ENCODE measurements at places on chromosomes 12 and 14. TPM values are rescaled to one million over a fixed set of nuclear protein-coding genes. Genes with fewer than 3 reads are reported as not detected.

GRCh38 chr14:51533872-51534553, 117.7 kb upstream of the FRMD6 start:
- H3K4me3 ChIP-seq: no peak overlapping the region
- no peaks in the 10 kb centered on the region for H3K27me3 ChIP-seq
- no peaks in the 10 kb centered on the region for H3K36me3 ChIP-seq
- no peak for DNase-seq
- H3K27ac ChIP-seq: peak overlapping the region; percentile 56

The SYNDIG1L gene
- not detected for total RNA-seq

The HOXC11 gene
- not detected for total RNA-seq

The FAM90A1 gene
- total RNA-seq: not detected

GRCh38 chr12:10636124-10636523, 22.7 kb upstream of the MAGOHB start:
- no peak for DNase-seq
- no peaks in the 10 kb centered on the region for H3K4me1 ChIP-seq
- no peaks in the 10 kb centered on the region for H3K36me3 ChIP-seq
- H3K4me3 ChIP-seq: no peak overlapping the region

DNA sequence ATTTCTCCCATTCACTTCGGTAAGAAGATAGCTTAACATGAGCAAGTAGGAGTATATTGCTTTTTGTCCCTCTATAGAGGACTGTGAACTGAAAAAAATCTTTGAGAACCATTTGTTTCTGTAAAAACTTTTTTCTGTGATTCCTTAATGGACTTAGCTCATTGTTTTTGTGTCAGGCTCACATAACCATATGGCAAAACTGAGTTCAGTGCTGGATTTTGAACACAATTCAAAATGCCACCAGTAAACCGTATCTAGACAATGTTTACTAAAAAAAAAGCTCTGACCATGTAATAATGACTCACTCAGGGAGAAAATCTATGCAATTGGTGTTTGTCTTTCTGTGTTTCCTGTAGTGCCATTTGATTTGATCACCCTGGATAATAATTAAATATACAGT, 5.2 kb downstream of the TRHDE start:
- no peaks in the 10 kb centered on the region for H3K36me3 ChIP-seq
- H3K27me3 ChIP-seq: no peaks in the 10 kb centered on the region

GRCh38 chr12:6494258-6494743, 399 bp downstream of the NCAPD2 start:
- no peaks in the 10 kb centered on the region for H3K36me3 ChIP-seq
- peak overlapping the region; percentile 1 for H3K4me3 ChIP-seq
- no peaks in the 10 kb centered on the region for H3K27me3 ChIP-seq
- peaks cover 23% of the 10 kb centered on the region for H3K4me1 ChIP-seq

DNA sequence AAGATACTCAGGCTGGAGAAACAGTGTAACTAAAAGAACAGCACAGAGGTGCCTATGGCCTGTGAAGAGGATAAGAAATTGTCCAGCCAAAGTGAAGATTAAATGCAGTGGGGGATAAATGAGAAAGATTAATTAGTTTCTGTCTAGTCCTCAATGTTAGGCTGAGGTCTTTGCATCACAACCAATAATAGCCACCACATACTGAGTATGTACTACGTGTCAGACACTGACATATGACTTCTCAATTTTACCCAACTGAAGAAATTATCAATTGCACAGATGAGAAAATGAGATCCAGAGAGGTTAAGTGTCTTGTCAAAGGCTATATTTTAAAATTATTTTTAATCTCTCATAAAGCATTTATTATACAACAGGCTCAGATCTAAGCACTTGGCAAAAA, 285.9 kb downstream of the PDZRN4 start:
- H3K36me3 ChIP-seq: no peaks in the 10 kb centered on the region
- H3K4me3 ChIP-seq: no peak overlapping the region
- DNase-seq: no peak
- H3K27me3 ChIP-seq: no peaks in the 10 kb centered on the region

- no peak overlapping the region for H3K4me3 ChIP-seq
- H3K27me3 ChIP-seq: no peaks in the 10 kb centered on the region
- H3K27ac ChIP-seq: no peak overlapping the region
- DNase-seq: no peak
- H3K4me1 ChIP-seq: no peaks in the 10 kb centered on the region
These were observed 59.6 kb upstream of the GALNT9 start for GRCh38 chr12:132389026-132389425.

- H3K4me3 ChIP-seq: no peak overlapping the region
- H3K27me3 ChIP-seq: no peaks in the 10 kb centered on the region
- DNase-seq: no peak
- H3K4me1 ChIP-seq: peaks cover 6% of the 10 kb centered on the region
These were observed 64.1 kb downstream of the NELL2 start for GRCh38 chr12:44812062-44812461.

GRCh38 chr14:55122440-55122986, 6.5 kb upstream of the LGALS3 start:
- H3K27ac ChIP-seq: peak overlapping the region; percentile 68
- H3K4me1 ChIP-seq: peaks cover 22% of the 10 kb centered on the region
- DNase-seq: peak; percentile 86
- H3K4me3 ChIP-seq: no peak overlapping the region
- no peaks in the 10 kb centered on the region for H3K36me3 ChIP-seq

The TMPRSS12 gene
- total RNA-seq: not detected

DNA sequence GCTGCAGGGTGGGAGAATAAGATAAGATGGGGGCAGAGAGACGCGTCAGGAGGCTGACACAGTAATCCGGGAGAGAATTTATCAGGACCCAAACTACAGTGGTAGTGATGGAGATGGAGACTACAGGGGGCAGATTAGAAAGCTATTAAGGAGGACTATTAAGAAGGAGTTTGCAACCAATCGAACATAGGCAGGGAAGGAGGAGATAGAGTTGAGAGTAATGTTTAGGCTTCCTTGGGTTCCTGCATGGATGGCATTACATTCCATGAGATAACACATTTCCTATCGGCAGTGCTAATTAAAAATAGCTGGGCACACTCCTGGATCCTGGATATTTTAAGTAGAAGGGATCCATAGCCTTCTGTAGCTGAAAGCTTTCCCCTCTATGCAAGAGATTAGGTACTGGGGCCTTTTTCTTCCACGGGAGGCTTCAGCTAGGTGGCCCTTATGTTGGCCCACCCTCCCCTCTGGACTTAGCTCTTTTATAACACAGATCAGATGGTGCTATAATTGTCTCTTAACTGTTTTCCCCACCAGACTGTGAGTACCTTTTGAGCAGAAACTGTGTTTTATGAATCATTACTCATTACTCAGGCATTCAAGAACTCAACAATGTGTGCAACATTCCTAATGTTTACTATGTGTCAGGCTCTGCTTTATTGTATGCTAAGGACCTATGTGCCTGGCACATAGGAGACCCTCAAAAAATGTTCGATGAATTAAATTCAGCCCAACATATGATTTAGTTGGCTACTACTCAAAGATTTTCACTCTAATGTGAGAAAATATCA, 113.0 kb downstream of the RMST start:
- H3K27ac ChIP-seq: no peak overlapping the region
- H3K27me3 ChIP-seq: no peaks in the 10 kb centered on the region
- no peak overlapping the region for H3K4me3 ChIP-seq
- peaks cover 13% of the 10 kb centered on the region for H3K4me1 ChIP-seq
- H3K36me3 ChIP-seq: no peaks in the 10 kb centered on the region
- no peak for DNase-seq

DNA sequence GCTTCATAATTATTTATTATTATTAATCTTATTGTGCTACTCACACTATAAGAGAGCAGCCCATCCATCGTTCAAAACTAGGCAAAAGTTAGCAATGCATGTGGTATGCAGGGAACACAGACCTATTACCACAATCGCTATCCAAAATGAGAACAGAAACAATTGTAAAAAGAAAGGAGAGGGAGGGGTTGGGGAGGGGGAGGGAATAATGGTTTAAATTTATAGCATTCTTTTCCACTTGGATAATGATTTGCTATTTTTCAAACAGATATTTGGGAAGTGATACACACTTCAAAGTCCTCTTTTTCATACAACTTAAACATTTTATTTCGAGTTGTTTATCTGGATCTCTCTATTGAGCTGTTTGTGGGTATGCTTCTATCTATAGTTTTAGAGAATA, 248.6 kb upstream of the SOX5 start:
- H3K27ac ChIP-seq: no peak overlapping the region
- no peaks in the 10 kb centered on the region for H3K4me1 ChIP-seq
- DNase-seq: no peak

DNA sequence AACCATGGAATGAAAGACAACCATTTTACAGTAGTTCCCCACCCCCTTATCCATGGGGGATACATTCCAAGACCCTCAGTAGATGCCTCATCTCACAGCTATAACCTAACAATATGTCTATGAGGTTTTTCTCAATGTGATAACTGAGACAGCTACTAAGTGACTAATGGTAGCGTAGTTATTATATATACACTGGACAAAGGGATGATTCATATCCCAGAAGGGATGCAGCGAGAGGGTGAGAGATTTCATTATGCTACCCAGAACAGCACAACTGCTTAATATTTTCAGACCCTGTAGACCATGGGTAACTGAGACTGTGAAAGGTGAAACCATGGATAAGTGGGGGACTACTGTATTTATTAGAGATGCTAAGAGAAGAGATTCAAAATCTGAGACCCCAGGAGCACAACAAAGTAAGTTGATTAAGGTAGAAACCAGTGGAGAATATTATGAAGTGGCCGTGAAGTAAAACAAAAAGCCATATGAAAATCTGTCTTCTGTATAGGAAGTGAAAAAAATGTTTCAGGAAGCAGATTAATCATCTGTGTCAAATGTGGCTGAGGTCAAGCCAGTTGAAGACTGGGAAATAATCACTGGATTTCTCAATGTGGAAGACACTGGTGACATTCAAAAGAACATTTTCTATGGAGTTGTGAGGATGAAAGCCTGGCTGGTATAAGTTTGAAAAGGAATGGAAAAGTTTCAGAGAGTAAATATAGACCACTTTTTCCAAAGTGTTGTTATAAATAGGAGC, 77.2 kb downstream of the RPL10L start:
- H3K4me1 ChIP-seq: no peaks in the 10 kb centered on the region
- no peak overlapping the region for H3K4me3 ChIP-seq
- no peak overlapping the region for H3K27ac ChIP-seq
- no peaks in the 10 kb centered on the region for H3K27me3 ChIP-seq
- no peak for DNase-seq

- DNase-seq: no peak
- no peaks in the 10 kb centered on the region for H3K4me1 ChIP-seq
- H3K4me3 ChIP-seq: no peak overlapping the region
- no peaks in the 10 kb centered on the region for H3K27me3 ChIP-seq
These were observed 19.4 kb downstream of the GPR19 start for GRCh38 chr12:12676605-12677004.

- DNase-seq: no peak
- no peaks in the 10 kb centered on the region for H3K36me3 ChIP-seq
- no peaks in the 10 kb centered on the region for H3K27me3 ChIP-seq
- no peaks in the 10 kb centered on the region for H3K4me1 ChIP-seq
- H3K4me3 ChIP-seq: no peak overlapping the region
These were observed 180.8 kb downstream of the EPS8 start for GRCh38 chr12:15608406-15608805.

The TAMALIN gene
- total RNA-seq: 7.0 TPM

The MSI1 gene
- 1.3 TPM for total RNA-seq

DNA sequence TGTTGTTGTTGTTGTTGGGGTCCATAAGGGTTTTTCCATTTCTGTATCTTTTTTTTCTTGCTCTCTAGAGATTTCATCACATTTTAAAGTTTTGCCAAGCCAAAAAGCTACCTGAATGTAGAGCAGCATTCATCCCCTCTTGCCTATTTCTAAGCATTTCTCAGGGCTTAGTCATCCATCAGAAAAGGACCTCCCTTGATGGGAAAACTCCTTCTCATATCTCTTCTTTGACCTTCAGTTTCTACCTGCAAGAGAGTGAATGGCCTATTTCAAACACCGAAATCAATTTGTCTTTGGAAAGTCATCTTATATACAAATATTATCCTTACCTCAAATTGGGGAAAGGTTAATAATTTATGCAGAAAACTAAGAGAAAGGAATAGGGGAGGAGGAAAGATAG, 4.5 kb downstream of the MYBPC1 start:
- DNase-seq: no peak
- no peak overlapping the region for H3K4me3 ChIP-seq
- peak overlapping the region; percentile 75 for H3K27ac ChIP-seq

The EML1 gene
- 23.6 TPM for total RNA-seq

GRCh38 chr12:98417266-98417665, 98.1 kb upstream of the TMPO start:
- no peak overlapping the region for H3K27ac ChIP-seq
- peaks cover 6% of the 10 kb centered on the region for H3K4me1 ChIP-seq
- H3K4me3 ChIP-seq: no peak overlapping the region
- no peaks in the 10 kb centered on the region for H3K27me3 ChIP-seq
- DNase-seq: no peak

The IPO4 gene
- total RNA-seq: 30.4 TPM

The SERPINA10 gene
- total RNA-seq: 3.0 TPM

GRCh38 chr14:92675421-92675820, 73.0 kb downstream of the LGMN start:
- DNase-seq: no peak
- no peaks in the 10 kb centered on the region for H3K4me1 ChIP-seq
- H3K4me3 ChIP-seq: no peak overlapping the region

DNA sequence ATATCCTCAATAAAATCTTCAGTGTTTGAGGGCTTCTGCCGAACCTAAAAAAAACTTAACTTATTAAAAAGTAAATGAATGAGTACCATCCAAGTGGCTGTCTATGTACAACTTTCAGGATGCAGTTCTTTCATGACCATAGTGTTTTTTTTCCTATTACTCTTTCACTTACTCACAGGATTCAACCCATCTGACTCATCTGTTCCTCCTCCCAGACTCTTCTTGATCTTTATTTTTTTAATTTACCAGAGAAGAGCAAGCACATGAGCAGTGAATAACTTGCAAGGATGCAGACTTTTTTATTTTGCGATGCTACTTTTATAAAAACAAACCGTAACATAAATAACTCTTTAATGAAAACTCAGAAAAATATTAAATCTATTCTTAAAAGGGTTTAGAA, 24.5 kb downstream of the RECQL start:
- H3K4me1 ChIP-seq: peaks cover 14% of the 10 kb centered on the region
- DNase-seq: no peak
- H3K27me3 ChIP-seq: no peaks in the 10 kb centered on the region
- no peak overlapping the region for H3K4me3 ChIP-seq
- no peaks in the 10 kb centered on the region for H3K36me3 ChIP-seq

The ALG10B gene
- total RNA-seq: 6.2 TPM

DNA sequence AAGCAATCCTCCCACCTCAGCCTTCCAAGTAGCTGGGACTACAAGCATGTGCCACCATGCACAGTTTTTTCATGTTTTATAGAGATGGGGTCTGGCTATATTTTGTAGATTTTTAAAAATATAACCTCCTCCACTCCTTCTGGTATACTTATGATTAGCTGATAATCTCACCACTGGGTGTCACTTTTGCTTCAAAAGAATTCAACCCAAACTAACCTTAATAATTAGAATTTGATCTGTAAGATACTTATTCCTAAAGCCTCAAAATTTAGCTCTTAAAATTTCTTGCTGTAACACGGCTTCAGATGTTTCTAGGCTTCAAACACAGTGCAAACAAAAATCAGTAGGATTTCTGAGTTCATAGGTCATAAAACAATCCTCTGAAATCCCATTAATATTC, 130.3 kb downstream of the CEP83 start:
- no peaks in the 10 kb centered on the region for H3K27me3 ChIP-seq
- H3K4me3 ChIP-seq: no peak overlapping the region
- H3K4me1 ChIP-seq: no peaks in the 10 kb centered on the region
- no peaks in the 10 kb centered on the region for H3K36me3 ChIP-seq
- DNase-seq: no peak

All from body of pancreas (tissue), 4 donors.